ENCODE measurements at places on chromosomes 12 and 14.

DNA sequence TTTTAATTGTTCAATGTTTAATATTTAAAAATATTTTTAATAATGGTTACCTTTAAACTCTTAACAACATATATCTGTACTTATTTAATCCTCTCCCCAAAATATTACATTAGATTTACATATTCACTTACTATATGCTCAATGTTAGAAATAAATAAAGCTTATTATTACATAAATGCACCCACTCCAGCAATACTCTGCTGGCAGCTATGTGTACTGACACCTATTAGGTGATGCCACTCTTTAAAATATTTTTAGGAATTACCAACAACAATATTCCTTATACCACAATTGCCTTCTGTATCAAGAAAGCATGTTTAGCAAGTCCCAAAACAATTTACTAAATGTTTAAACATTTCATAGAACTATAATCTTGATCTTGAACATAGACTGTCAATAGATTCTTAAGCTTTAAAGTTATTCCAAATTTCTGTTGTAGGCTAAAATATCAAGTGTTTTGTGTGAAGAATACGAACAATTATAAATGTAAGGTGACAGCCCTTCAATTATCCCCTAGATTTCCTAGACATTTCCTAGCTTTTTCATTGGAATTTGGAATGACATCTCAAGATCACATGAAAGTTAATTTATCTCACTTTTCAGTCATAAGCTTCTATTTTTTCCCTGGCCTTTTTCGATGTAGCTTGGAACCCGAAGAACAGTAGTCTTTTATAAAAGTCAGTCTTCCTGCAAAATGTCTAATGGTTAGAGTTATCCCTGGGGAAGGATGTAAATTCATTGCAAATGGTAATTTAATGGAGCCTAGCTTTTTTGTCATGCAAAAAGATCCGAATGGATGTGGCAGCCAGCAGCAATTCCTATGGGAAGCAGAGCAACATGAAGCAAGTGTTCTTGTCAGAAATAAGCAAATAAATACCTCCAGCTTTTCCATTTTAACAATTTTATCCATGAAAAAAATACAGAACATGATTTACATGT lies 907.5 kb upstream of the ATXN7L3B start:
- no peak for DNase-seq

DNA sequence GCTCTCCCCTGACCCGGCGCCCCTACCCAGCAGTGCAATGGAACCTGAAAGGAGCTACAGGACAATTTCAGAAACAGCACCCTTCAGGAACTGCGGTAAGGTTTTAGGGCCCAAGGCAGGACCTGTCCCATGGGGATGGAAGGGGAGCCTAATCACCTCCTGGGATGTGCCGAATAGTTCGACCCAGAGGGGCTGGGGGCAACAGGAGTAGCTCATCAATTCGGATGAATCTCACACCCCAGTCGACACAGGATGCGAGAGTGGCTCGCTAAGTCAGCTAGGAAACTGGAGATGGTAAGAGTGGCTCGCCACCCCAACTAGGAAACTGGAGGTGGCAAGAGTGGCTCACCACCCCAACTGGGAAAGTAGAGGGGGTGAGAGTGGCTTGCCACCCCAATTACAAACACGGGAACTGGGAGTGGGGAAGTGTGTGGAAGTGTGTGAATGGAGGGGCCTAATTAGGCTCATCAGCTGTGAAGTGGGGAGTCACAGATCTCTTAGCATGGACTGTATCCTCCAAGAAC lies 57.1 kb downstream of the DHRS2 start:
- no peak for DNase-seq

DNA sequence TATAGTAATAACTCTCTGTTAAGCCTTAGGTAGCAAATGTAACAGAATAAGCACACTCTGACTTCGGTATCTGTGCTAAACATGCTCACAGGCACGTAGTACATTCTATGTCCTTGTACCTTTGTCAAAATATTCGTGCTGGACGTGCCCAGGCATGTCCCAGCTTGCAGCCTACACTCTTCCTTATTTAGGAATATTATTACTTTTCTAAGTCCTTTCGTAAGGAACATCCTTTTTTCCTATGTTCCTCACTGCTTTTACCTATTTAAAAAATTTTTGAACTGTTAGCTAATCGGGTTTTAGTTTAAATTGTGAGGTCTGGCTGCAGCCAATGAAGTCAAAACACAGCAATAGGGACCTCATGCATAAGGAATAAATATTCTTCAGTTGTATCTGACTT lies 24.1 kb upstream of the UBC start:
- no peak for DNase-seq

DNA sequence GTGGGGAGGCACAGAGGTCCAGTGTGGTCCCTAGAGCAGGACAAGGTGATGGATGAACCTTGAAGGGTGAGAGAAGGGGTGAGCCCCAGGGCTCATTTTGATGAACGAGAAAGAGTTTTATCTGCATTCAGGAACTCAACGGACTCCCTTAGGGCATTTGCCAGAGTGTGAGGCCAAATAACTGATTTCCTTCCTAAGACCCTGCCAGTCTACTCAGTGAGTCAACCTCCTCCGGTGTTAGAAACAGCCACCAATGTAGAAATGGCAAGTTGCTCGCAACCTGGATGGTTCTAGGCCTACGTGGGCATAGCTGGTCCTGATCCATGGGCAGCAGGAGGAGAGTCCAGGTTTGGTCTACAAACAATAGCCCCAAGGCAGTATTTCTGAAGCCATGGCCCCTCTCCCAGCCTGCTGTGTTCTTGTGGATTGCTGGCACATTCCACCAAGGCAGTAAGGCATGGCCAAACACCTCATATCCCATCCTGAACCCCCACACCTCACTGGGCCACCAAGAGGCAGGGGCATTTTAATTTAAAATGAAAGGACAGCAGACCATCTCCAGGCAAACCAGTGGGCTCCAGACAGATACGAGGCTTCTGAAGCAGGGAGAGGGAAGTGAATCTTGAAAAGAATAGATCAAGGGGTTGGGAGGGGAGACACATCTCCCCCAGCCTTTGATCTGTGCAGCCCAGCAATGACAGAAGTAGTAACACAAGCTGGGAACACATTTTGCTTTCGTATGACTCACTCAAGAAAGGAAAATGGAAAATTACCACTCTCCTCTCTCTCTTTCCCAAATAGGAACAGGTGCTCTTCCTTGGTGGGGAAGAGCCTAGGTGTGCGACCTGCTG lies 25.4 kb upstream of the TESC start:
- no peak for DNase-seq

DNA sequence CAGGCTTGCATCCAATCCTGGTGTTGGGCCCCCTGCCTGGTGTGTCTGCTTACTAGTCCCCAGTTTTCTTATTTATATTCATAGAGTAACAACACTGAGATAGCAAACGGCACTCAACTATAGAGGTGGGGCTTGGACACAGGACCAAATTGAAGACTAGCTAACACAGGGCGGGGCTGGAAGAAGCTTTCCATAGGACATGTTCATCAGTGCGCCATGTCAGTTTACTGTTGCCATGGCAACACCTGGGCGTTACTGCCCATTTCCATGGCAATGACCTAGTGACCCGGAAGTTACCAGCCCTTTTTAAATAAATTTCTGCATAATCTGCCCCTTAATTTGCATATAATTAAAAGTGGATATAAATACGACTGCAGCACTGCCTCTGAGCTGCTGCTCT lies 275.5 kb upstream of the TMEM132C start:
- DNase-seq: no peak
